ENCODE measurements at places on chromosomes 13 and 19. TPM values are rescaled to one million over a fixed set of nuclear protein-coding genes. Genes with fewer than 3 reads are reported as not detected.

GRCh38 chr13:52383366-52383765 lies 22.6 kb downstream of the THSD1 start:
- no peak for DNase-seq

The NKPD1 gene
- polyA plus RNA-seq, result 0.11 TPM

DNA sequence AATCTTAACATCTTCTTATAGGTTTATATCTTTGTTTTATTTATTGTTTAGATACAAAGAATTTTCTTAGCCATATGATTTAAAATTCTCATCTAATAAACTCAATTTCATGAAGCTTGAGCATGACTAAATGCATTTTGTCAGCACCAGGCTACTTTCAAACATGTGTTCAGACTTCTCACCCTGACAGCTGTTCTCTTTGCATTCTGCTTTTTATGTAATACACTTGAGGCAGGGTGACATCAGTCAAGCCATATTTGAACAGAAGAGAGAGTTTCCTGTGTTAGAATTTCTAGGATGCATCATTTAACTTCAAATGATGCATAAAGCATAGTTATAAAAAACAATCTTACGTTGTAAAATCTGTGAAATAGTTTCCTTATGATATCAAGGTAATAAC lies 1295.1 kb upstream of the PCDH20 start:
- no peak for DNase-seq

The PEPD gene
- polyA plus RNA-seq, result 112 TPM

The CRYL1 gene
- 151 TPM for polyA plus RNA-seq

- peak; percentile 13 for DNase-seq
These were observed 1.1 kb downstream of the GYS1 start for GRCh38 chr19:48991873-48992580.

DNA sequence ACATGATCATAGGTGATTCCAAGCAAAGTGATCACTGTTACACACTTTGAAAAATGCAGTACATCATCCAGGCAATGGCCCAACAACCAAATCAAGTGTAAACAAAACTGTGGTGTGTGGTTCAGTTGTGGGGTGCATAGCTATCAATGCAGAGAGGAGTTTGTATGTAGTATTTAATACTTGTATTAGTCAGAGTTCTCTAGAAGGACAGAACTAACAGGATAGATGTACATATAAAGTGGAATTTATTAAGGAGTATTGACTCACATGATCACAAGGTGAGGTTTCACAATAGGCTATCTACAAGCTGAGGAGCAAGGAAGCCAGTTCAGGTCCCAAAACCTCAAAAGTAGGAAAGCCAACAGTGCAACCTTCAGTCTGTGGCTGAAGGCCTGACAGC lies 249.3 kb upstream of the HTR2A start:
- no peak for DNase-seq

The TEX26 gene
- polyA plus RNA-seq, result 2.5 TPM

DNA sequence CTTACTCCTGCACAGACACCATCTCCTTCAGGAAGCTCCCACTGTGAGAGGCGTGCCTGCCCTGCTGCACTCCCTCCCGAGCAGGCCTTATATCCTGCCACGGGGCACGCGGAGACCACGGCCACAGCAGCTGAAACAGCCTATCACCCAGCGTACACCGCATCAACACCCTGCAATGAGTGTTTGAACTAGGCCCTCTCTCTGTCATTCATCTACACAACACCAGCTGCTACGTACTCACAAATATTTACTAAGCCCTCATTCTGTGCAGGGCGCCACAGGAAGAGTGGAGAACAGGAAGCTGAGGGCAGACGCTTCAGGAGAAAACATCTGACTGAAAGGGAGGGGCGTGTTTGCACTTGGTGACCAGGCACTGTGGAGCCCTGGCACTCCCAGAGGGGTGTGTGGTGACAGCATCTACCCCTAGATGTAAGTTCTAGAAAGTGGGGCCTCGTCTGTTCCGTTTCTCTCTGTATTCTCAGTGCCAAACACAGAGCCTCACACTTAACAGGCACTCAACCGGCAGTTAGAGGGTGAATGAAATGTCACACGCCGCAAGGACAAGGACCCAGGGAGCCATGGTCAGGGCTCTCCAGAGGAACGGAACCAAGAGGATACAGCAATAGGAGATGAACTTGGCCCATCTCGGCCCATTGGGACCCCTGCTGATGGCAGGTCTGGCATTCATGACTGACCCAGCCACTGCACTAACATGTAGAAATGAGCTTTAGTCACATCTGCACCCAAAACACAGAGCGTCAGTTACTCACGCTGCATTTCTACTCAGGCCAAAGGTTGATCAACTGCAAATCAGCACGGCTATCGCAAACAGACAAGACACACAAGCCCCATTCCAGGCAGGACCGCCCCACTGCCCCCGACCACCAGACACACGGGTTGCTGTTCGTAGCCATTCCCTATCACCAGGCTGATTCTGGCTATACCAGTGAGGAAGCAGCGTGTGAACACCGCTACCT lies 15.7 kb downstream of the RANBP3 start:
- DNase-seq, result no peak

DNA sequence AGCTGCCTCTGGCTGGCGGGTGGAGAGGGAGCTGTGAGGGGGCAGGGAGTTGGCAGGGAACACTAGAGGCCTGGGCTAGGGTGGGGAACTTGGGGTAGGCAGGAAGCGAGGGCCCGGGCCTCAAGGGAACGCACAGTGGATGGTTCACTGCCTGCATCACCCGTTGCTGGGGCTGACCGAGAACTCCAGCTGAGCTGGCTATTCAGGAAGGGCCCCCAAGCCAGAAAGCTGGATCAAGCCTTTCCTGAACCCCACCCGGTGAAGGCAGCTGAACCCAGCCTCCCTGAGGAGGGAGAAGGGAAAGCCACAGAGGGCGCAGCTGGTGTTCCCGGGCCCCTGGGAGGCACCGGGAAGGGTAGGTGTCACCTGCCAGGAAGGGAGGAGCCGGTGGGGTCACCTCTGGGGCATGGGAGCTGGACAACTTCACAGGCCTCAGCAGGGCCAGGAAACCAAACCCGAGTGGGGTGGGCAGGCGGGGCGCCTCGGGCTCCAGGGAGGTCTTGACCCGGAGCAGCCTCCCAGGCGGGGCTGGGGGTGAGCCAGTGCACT lies 13.9 kb downstream of the PALM start:
- DNase-seq, result no peak

All from right renal cortex interstitium (tissue), 3 donors.